Eye (tissue), 1 donor: ENCODE measurements at places on chromosomes 1 and 21.

GRCh38 chr1:56387071-56387740 lies 192.2 kb downstream of the PLPP3 start:
- DNase-seq, result no peak

GRCh38 chr1:40556121-40556520 lies 24.7 kb downstream of the ZNF684 start:
- DNase-seq, result no peak

DNA sequence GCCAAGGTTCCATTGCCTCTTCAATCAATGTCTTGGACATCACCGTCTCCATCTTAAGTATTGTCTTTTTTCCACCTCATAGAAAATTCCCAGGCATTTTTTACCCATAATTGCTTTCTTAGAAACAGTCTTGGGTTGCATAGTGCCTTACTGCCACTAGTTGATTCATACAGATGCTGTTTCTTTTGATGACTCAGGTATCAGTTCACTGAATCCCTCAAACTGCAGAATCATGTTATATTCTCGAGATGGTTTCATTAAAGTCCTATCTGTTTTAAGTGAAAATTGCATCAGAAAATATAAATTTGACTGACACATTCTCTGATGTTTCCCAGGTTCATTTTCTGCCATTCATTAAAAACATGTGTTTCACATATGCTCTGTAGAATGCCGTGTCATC lies 1489.1 kb downstream of the BRINP3 start:
- DNase-seq, result no peak

GRCh38 chr1:70034403-70034802 lies 171.0 kb downstream of the LRRC40 start:
- DNase-seq, result peak; percentile 21

- no peak for DNase-seq
Measured at GRCh38 chr1:21872445-21873079, 60.5 kb downstream of the LDLRAD2 start.

GRCh38 chr1:117128323-117129079 lies 7.0 kb upstream of the TRIM45 start:
- DNase-seq, result peak; percentile 79

GRCh38 chr1:213003256-213003655 lies 12.4 kb downstream of the ANGEL2 start:
- no peak for DNase-seq

DNA sequence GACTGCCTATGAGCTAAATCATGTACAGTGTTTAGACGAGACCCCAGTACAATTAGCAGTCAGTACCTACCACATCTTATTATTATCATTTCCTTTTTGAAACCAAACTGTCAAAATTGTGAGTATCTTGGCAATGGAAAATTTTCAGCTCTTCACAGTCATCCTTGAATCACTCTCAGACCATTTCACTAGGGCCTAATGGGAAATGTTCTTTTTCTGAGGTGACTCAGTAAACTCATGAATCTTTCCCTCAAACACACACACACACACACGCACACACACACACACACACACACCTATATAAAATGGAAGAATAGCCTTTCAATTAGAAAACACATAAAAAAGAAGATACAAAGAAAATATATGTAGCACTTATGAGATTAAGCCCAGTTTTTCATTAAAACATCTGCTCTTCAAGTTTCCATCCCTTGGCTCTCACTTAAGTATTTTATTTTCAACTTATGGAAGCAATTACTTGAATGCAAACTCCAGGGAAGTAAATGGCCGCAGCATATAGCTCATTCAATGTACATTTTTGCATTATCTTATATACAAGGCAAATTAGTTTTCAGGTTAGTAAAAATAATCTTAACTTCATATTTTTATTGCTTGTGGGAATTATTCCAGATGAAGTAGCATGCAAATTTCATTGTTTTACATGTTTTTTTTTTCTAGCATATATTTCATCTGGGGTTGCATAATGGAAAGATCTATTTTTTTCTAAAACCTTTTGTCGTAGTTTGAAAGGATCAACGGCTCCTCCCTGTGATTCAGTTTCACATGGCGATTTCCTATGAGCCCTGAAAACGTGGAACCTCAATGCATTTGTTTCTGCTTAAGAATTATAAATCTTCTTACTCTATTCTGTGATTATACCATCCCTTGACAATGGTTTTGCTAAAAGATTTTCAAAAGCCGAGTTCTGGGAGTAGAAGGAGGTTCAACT lies 46.3 kb upstream of the TMPRSS15 start:
- peak; percentile 36 for DNase-seq

GRCh38 chr1:220003015-220003414 lies 43.3 kb downstream of the EPRS1 start:
- no peak for DNase-seq

DNA sequence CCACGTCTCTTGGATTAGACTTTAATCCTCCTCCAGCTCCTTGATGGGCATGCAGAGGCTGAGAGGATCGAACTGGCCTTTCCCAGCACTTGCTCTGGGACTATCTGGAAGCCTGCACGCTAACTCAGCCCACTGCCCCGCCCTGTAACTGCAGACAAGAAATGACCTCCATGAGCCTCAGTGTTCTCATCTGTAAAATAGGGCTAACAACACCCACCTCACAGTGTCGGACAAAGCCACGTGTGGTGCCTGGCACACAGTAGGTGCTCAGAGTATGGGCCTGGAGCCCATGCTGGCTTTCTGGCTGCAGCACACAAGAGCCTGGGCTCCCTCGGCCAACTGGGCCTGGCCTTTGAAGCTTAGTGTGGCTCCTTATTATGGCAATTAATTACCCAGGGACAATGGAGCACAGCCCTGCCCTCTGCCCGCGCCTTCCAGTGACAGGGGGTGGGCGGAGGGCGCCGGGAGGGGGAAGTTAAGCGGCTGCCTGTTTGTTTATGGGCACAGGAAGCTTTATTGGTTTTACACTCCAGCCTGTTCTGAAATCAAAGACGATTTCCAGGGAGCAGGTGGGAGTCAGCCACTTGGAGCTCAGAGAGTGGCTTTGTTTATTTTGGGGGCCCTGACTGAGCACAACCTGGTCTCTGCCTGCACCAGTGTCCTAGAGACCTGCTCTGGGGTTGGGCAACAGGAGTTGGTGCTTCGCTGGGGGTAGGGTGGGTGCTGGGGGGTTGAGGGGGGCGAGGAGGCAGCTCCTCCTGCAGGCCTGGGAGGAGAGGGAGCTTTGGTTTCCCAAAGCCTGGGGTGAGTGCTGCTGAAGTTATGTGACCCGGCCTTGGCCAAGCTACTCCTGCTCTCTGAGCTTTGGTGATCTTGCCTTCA lies 31.0 kb downstream of the PAX7 start:
- no peak for DNase-seq

GRCh38 chr1:36307601-36308330 lies 1.6 kb downstream of the SH3D21 start:
- DNase-seq, result no peak

DNA sequence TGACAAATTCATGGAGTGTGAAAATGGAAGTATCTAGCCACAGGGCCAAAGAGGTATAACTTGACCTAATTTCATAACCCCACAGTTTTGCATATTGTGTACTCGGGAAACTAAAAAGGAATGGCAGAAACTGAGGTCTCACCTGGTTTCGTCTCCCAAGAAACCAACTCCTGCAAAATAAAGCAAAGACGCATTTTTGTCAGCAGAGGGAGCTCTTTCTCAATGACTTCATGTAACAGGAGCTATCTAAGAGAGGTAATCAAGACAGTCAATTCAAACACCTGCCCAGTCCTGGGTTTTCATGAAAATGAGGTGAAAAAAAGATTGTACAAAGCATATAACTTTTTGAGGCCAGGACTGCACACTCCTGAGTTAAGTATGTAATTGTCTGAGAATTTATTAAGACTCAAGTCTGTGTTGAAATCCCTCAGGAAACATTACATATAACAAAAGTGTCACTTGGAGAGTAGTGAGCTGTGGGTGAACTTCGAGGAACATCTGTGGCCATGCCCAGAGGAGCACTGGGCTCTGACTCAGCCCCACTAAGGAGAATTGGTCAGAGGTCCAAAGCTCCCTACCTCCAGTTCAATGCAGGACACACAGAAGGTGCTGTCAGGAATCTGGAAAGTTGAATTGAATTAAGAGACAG lies 17.6 kb downstream of the FCRL4 start:
- peak; percentile 89 for DNase-seq

GRCh38 chr1:246065592-246065991 lies 441.5 kb downstream of the SMYD3 start:
- DNase-seq, result no peak
